ENCODE measurements at places on chromosomes 13 and 19.

DNA sequence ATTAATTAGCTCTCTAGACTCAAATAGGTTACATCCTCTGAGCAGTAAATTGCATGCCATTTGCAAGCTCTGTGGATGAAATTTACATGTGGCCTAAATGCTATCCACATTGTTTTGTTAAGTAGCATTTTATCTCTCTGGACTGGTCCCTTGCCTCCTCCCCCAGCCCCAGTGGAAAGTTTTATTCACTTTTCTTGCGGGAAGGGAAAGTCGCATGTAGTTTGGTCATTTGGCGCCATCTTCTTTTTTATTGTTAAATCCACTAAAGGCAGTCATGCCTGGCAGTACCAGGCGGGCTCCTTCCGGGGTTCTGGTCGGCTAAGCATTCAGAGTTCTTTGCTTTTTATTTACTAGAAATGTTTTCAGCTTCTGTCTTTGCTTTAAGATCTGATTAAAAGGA, 188.7 kb downstream of the TM9SF2 start:
- DNase-seq, result no peak

- peak; percentile 19 for DNase-seq
Measured at GRCh38 chr19:2270423-2271233, 11.3 kb downstream of the PEAK3 start.

GRCh38 chr19:52748336-52748950, 13.6 kb upstream of the ZNF611 start:
- no peak for DNase-seq

GRCh38 chr13:100809129-100809390, 134.5 kb upstream of the TMTC4 start:
- DNase-seq, result no peak

DNA sequence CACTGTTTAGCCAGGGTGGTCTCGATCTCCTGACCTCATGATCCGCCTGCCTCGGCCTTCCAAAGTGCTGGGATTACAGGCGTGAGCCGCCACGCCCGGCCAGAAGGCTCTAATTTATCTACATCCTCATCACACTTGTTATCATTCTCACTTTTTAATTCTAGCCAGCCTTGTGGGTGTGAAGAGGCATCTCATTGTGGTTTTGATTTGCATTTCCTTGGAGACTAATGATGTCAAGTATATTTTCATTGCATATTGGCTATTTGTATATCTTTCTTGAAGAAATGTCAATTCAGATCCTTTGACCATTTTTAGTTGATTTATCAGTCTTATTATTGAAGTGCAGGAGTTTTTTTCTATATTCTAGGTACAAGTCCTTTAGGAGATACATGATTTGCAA, 27.7 kb upstream of the HIF3A start:
- DNase-seq, result no peak

GRCh38 chr19:10552510-10553053, 8.9 kb downstream of the ATG4D start:
- peak; percentile 50 for DNase-seq

GRCh38 chr13:90281709-90282108, 1065.8 kb upstream of the MIR17HG start:
- DNase-seq, result no peak

DNA sequence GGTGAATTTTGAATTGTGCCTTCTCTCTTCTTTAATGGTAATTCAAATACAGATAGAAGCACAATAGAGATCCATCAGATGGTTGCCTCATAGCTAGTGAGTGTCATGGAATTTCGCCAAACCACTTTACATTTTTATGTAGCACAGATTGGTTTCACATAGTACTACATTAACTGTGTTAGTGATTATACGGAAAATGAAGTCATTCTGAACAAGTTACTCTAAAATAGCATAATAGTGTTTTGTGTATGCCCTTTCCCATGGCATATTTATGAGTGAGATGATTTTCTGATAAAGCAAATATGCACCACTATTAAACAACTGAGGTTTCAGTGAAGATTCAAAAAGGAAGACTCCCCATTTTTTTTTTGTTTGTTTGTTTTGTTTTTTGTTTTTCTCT, 1623.5 kb downstream of the PCDH9 start:
- no peak for DNase-seq

DNA sequence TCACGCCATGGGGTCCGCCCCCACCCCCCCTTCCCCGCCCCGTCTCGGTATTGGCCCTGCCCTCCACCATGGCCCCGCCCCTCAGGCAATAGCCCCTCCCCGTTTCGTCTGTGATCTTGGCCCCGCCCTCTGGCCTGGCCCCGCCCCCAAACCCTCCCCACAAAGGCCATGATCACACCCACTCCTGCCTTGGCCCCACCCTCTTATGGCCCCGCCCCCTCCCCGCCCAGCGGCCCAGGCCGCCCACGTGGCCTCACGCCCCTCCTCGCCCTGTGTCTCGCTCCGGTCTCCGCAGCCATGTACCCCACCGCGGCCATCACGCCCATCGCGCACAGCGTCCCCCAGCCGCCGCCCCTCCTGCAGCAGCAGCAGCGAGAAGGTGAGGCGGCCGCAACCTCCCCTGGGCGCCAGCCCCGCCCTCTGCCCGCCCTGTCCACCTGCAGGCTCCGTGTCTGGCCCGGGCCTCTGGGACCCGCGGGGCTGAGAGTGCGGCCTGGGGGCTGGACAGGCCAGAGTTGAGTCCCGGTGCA, 61.3 kb downstream of the CELF5 start:
- DNase-seq, result no peak

DNA sequence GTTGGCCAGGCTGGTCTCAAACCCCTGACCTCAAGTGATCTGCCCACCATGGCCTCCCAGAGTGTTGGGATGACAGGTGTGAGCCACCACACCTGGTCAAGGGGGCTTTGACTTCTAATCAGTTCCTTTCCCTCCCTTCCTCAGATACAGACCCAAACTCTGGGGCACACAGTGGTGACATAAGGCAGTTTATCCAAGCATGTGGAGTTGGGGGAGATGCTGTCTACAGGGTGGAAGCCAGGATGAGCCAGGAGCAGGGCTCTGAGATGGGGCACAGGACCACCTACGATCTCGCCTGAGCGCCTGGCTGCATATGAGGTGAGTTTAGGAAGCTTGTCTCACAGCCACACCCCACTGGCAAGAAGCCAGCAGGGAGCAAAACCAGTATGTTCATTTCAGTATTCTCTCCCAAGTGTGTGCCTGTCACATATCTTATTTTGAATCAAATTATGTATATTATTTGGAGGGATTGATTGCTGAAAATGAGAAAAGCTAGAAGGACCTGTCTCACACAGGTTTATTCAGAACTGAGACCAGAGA, 67.7 kb downstream of the KCTD15 start:
- no peak for DNase-seq

DNA sequence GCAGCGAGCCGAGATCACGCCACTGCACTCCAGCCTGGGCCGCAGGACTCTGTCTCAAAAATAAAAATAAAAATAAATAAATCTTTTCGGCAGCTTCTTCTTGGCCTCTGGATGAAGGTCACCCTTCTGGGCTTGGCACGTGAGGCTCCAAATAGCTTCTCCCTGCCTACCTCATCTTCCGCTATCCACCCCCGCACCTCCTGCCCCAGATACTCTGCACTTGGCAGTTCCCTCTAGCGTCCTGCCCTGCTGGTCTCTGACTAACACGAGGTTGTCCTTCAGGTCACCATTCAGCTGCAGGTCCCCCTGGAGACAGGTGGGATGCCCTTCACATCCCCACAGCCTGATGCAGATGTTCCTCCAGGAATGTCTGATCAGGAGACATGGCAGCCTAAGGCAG, 8.5 kb upstream of the CCL25 start:
- no peak for DNase-seq

All from WTC11 (cell line).